COR-L47 (cell line): ENCODE measurements at places on chromosomes 11 and 22.

DNA sequence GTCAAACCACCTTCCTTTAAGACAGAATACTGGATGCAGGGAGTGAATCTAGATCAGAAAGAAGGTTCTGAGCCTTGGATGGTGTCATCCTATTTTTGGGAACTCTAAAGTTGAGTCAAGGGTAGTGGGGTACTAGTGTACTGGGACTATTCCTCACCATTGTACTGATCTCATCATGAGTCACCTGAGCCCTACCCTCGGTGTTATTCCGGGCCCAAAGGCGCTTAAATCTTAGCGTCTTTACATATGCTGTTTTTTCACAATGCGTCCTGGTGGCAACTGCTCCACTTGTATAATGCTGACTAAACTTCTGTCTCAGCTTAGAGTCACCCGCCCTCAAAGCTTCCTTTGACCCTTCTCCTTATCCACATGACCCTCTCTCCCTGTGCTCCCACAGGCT lies 25.3 kb upstream of the PATE1 start:
- no peak for DNase-seq

GRCh38 chr11:66541892-66542291 lies 4.0 kb downstream of the ZDHHC24 start:
- DNase-seq: no peak

- no peak for DNase-seq
Observed at GRCh38 chr11:100602716-100603115, 84.4 kb upstream of the ARHGAP42 start.

GRCh38 chr11:95678988-95679387 lies 110.6 kb downstream of the FAM76B start:
- DNase-seq: no peak

- DNase-seq: no peak
Observed at GRCh38 chr22:17597217-17597616, 31.3 kb downstream of the ATP6V1E1 start.

DNA sequence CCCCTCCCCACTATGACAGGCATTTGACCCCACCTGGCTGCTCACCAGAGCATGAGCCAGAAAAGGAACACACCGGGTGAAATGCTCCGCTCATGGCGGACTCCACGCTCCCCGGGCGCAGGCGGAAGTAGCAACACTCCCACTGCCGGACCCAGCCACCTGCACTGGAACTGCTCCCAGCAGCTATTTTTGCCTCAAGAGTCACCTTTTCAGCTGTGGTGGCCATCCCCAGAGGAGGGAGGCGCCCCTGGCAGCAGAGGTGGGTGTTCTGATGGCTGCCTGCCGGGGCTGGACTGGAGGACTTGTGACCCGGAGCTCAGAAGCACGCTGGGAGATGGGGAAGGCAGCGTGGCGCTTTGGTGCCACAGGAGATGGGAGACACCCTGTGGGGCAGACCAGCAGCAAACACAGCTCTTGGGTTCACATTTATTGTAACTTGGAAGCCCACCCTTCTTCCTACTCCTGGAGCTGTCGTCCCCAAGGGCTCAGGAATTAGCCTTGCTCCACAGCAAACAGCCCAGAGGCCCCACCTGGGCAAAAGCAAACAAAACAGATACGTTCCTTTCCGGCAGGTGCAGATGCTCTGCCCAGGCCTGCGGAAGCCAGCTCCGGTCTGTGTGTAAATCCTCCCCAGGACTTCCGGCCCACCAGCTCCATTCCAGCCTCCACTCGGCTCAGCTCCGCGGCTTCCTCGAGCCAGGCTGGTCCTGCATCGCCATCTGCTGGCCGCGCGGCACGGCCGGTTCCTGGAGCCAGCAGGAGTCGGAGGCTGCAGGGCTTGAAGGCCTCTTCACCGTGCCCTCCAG lies 3.7 kb downstream of the RPS19BP1 start:
- peak; percentile 96 for DNase-seq

DNA sequence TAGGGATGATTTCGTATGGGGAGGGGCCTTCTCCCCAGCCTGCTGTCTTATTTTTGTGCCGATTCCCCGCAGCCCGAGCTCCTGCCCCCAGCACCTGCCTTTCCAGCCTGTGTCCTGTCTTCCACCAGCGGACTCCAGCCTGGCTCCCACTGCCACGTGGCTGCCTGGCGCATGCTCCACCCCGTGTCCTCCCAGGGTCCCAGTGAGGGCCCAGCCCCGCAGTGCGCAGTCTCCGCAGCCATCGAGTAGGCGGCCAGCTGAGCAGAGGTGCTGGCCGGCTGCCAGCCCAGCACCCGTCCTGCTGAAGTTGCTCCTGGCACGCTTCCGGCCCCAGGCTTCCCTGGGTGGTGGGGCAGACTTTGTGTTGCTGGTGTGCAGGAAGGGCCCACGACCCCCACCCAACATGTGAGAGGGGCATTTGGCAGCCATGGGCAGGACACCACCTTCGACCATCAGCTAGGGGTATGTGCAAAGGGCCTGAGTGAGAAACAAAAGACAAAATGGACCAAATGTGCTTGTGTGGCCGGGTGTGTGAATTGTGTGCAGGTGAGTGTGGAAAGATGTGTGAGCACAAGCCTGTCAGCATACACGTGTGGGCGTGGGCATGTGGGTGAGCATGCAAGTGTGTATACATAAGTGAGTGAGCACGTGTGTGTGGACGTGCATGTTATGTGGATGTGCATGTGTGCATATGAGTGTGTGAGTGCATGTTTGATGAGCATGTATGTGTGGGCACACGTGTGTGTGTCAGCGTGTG lies 55.9 kb downstream of the RTN4R start:
- DNase-seq: peak; percentile 96

DNA sequence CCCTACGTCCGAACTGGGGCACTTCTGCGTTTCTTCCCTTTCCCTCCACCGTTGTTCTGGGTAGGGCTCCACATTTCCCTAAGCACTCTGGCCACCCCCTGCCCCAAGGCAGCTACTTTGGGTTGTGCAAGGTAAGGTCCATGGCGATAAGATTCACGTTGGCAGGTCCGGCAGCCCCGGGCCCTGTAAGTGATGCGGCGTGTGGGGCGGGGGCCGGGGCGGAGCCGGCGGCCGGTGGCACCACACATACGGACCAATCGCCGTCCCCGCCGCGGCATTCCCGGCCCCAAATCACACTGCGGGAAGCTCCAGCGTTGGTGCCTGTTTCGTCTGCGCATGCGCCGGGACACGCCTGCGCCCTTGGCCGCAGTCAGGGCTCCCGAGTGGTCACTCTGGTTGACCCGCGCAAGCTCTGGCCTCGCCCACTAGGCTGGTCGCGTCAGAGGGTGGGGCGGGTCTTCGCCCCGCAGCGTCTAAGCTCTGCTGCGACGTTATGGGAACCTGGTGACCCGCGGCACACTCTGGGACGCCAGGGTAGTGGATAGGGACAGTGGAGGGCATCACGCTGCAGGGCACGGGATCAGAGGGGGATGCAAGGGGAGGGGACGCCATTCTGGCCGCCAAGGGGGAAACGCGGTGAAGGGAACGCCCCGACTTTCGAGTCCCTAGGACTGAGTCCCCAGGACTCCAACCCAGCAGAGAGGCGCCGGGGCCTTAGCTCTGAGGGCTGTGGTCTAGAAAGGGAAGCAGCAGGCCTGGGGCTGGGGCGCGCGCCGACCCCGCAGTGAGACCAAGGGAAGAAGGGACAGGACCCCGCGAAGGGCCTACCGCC lies 1.6 kb downstream of the FADS1 start:
- peak; percentile 91 for DNase-seq

- no peak for DNase-seq
Observed at GRCh38 chr11:74683941-74684481, 47.2 kb downstream of the CHRDL2 start.

- DNase-seq: no peak
Observed at GRCh38 chr11:77882396-77882795, 61.5 kb downstream of the AAMDC start.

GRCh38 chr11:119359365-119360214 lies 13.1 kb upstream of the MFRP start:
- DNase-seq: no peak

DNA sequence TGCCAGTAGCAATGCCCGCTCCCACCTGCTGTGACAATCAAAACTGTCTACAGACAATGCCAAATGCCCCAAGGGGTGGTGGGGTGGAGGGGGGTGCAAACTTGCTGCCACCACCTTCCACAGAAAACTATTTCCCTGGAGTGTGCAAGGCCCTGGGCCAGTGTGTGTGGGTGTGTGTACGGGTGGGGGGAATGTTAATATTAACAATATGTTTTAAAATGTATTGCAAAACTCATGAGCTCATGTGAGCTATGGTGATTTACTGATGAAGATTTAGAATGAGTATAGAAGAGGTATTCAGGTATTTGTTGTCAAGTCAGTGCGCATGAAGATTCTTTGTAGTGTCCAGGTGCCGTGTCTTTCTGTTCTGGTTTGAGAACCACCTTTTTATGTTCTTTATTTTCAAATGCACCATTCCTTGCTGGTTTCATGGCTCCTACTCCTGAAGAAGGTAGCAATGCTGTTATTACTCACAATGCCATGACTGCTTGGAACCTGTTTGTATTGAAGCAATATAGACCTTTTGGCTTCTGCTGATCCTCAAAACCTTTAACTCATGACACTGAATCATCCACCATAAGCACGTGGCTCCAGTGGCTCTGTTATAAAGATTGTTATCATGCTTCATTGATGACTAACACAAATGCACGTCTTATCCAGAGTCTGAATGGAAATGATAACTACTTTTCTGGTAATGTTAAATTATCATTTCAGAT lies 29.9 kb upstream of the AQP11 start:
- DNase-seq: no peak

- DNase-seq: peak; percentile 85
Observed at GRCh38 chr11:86244063-86244521, 461 bp upstream of the EED start.

- DNase-seq: no peak
Observed at GRCh38 chr22:47630741-47631534, 868.5 kb downstream of the TBC1D22A start.

DNA sequence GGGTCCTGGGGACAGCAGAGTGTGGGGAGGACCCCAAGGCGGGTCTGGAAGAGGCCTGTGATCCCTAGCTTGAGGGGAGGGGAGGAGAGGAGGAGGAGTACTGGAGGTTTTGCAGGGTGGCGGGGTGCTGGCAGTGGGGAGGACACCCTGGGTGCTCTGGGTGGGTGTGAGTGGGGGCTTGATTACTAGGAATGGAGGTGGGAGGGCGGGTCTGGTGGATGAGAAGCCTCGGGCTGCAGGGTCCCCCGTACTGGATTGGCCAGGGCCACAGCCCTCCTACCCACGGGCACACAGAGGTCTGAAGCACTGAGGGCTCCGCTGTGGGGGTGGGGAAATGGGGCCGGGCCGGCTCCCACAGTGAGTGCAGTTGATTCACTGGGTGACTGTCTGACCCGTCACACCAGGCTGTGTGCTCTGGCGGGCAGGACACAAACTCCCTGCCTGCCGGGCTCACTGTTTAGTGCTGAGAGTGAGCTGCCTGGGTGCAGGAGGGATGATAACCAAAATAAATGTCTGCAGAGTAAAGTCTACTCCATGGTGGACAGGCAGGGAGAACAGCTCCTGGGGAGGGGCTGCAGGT lies 114.2 kb downstream of the CACNA1I start:
- DNase-seq: no peak

- DNase-seq: no peak
Observed at GRCh38 chr11:72221386-72222075, 3.0 kb upstream of the INPPL1 start.

DNA sequence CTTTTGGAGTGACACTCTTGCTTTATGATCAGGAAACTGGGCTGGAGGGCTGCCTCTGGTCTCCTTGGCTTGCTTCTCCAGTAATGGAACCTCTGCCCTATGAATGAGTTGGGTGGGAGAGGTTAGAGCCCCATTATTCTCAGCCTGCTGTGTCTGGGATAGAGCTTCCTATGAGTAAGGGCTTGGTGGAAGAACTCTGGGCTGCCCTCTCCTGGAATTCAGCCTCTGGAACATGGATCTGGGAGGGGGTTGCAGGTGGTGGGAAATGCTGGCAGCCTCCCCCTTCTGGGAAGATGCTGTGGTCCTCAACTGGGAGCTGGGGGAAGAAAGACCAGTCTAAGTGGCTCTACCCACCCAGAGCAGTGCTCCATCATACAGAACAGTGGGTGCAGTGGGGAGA lies 81.8 kb upstream of the SYN3 start:
- DNase-seq: no peak

DNA sequence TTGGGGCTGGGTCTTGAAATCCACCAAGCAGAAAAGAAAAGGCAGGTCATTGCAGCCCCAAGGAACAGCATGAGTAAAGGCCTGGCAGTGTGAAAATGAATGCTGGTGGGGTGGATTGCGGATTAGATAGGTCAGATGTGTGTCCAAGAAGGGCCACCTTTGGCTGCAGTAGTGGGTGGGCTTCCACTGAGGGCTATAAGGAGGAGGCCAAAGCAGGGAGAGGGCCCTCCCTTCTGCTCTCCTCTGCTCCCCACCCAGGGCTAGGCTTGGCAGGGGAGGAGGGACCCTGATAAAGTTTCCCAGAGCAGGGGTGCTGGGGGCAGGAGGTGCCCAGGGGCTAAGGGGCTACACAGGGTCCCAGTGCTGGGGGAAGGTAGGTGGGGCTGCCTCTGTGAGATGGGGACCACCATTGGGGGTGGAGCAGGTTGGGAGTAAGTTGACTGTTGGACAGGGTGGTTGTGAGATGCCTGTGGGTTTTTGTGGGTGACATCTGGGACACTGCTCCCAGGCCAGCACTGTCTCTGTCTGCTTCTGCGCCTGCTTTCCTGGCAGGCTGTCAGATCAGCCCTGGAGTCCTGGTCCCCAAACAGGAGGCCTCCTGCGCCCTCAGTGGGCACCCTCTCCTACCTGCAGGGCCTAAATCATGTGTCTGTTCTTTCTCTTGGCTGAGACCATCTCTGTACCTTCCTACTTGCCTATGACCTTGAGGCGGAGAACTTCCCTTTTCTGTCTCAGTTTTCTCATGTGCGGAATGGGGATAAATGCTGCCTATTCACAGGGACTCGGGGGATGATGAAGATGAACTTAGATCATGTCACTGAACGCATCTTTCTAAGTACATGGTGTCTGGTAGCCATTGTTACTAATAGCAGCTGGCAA lies 1.9 kb downstream of the CAPN5 start:
- no peak for DNase-seq

DNA sequence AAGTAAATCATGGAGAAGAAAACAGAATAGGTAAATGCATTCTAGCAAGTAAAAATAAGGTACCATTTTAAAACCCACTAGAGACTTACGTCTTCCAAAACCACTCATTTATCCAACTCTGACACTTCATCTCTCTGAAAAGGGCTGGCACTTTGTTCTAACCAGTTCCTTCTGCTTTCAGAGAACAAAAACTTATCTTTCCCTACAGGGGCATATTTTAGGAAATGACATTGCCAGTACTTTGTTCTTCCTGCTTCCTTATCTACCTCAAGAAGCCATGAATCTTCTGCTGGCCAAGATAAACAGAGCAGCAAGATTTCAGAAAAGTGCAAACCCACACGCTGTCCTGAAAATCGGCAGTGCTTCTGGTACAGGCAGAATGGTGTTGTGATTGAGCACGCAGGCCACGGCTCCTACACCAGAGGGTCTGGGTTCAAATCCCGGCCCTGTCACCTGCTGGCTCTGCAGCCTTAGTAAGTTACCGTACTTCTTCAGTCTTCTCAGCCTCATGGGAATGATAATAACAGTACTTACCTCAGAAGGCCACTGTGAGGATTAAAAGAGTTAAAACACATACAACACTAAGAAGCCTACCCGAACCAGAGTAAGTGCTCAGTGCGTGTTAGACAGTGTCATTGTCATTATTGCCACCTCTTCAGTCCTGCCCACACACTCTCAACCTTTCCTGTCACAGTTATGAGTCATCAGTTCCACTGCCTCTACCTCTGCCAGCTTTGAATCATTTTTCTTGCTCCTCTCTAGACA lies 11.0 kb downstream of the MPZL3 start:
- no peak for DNase-seq

- peak; percentile 45 for DNase-seq
Observed at GRCh38 chr22:20549232-20549841, 41.9 kb downstream of the MED15 start.

- no peak for DNase-seq
Observed at GRCh38 chr11:98772893-98773292, 247.9 kb upstream of the CNTN5 start.
